ENCODE measurements at places on chromosomes 2 and 18. TPM values are rescaled to one million over a fixed set of nuclear protein-coding genes. Genes with fewer than 3 reads are reported as not detected.
A peak's percentile ranks its signal among the peaks of the same experiment; 100 is the strongest.

THUMPD2 gene
- 19.9 TPM for total RNA-seq

RNF152 gene
- 4.2 TPM for total RNA-seq

KHK gene
- total RNA-seq, result 2.3 TPM

RND3 gene
- 8.6 TPM for total RNA-seq

GRCh38 chr2:234632527-234633391 is 135.9 kb upstream of the ARL4C start:
- no peak for DNase-seq

DNA sequence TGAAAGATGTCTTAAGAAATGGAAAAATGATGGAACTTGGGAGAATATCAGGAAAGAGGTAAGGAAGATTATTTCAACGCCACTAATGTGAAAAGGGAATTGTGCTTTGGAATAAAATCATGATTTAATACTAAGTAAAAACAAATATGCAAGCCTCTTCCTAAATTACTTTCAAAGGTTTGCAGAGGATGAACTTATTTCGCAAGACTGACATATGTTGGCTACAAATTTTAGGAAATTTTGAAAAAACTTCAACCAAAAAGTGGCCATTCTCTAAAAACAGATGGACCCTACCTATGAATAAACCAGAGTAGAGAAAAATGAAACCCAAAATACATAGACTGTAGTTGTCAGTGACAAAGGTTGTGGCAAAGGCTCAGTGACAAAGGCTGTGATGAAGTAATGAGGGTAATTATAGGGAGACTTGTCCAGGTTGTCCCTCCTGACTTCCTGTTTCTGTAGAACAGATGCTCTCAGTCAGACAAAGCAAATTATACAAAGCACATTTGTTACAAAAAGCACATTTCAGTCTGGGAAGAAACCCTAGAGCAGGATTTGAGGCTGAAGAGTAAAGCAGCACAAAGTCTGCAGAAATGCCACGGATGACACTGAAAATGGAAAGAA is 39.5 kb downstream of the SFT2D3 start:
- DNase-seq, result no peak

GRCh38 chr2:157887946-157888345 is 11.8 kb upstream of the ACVR1 start:
- DNase-seq, result no peak

DNA sequence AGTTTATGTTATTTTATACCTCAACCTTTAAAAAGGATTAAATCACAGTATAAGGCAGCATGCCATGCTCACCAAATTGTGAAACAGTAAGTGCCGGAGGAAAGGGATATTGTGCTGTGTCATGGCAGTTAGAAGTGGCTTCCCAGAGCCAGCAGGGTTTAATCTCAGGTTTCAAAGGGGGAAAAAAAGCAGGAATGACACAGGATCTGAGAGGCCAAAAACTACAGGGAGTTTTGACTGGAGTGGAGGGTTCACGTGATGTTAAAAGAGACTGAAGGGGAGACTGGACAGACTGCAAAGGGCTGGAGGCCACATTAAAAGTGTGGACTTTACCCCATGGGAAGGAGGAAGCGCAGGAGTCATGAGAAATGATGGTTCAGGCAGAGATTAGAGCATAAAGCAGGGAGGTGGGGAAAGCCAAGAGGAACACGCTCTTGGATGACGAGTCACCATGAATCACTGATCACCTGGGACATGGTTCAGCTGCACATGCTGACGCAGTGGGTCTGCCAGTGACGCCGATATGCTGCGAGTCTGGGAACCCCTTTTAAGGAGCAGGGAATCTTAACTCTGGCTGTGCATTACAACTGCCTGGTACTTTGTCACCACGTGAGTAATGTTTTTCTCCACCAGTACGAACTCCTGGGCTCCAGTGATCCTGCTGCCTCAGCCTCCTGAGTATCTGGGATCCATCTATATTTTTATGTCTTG is 6.1 kb downstream of the CHMP1B start:
- DNase-seq, result peak; percentile 23

DNA sequence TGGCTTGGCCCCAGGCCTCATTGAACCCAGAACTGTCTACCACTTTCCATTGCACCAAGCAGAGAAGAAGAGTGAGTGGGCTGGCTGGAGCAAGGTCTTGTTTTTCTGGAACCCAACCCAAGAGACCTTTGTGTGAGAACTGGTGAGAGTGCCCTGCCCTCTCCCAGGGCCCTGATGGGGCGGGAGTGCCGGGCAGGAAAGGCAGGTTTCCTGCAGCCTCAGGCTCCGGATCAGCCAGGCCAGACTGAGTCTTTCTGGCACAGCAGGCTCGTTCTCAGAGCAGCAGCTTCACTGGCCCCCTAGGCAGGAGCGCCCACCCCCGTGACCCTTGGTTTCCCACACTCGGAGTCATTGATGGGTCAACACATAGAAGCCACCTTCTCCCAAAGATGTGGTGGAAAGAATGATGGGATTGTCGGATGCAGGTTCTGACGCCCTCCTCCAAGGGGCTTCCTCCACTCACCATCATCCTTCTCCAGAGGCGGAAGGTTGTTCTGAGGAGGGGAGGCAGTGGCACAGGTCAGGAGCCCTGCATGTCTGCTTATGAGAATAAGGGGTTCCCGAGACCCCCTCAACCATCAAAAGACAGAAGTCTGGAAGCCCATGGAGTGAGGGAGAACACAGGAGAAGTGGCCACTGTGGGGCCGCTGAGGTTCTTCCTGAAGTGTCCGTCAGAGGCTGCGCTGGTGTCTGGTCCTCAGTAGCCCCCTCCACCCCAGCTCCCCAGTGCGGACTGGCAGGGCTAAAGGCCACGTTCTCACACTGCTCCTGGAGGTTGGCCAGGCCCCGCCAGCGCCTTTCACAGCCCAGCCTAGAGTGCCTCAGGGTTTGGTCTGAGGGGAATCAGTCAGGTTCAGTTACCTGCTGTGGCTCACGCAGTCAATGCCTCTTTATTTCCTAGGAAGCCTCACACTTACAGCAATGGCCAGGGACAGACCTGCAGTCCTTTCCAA is 62.8 kb upstream of the LAPTM4A start:
- no peak for DNase-seq

DNA sequence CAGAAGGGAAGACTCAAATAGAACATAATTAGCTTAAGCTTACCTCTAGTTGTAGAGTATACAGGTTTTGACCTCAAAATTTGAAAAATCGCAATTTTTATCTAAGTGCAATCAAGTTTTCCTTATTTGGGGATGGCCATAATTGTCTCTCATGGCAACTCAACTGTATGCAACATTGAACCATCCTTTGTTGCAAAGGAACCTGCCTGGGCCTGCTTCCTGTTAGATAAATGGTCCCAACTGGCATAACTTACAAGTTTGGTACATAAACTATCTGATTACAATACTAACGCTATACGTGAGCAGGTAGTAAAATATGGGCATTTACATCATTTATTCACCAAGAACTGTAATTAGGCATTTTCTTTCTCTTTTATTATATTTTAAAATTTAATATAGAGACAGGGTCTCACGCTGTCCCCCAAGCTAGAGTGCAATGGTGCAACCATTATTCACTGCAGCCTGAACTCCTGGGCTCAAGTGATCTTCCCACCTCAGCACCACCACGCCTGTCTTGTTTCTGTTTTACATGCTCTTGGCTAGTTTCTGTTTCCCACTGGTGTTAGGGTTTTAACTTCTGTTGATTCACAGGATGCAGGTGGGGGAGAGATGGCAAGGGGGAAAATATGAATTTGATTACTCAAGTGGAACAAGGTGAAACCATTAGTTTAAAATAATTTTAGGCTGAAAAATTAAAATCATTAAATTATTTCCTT is 55.3 kb upstream of the B3GNT2 start:
- no peak for DNase-seq

- no peak for DNase-seq
Observed at GRCh38 chr2:132615329-132616085, 54.5 kb downstream of the LYPD1 start.

GRCh38 chr2:68309426-68309825 is 10.3 kb downstream of the CNRIP1 start:
- no peak for DNase-seq

- no peak for DNase-seq
Observed at GRCh38 chr2:46074501-46074900, 222.7 kb upstream of the EPAS1 start.

DNA sequence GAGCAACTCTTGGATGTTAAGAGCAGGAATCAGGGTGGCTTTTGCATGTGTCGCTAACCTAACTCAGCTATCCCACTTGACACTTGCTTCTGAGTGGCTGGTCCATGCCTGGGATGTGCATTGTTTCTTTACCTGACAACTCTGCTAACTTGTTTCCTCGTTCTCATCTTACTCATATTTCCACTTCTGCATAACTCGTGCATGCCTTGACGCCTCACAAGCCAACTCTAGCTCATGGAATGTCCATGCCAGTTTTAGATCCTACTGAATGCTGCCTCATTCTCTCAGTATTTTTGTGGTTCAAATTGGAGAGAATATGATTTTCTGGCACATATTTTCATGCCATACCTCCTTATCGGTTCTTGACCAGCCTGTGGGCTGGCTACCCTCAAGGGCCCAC is 52.5 kb downstream of the CDCA7 start:
- no peak for DNase-seq

DNA sequence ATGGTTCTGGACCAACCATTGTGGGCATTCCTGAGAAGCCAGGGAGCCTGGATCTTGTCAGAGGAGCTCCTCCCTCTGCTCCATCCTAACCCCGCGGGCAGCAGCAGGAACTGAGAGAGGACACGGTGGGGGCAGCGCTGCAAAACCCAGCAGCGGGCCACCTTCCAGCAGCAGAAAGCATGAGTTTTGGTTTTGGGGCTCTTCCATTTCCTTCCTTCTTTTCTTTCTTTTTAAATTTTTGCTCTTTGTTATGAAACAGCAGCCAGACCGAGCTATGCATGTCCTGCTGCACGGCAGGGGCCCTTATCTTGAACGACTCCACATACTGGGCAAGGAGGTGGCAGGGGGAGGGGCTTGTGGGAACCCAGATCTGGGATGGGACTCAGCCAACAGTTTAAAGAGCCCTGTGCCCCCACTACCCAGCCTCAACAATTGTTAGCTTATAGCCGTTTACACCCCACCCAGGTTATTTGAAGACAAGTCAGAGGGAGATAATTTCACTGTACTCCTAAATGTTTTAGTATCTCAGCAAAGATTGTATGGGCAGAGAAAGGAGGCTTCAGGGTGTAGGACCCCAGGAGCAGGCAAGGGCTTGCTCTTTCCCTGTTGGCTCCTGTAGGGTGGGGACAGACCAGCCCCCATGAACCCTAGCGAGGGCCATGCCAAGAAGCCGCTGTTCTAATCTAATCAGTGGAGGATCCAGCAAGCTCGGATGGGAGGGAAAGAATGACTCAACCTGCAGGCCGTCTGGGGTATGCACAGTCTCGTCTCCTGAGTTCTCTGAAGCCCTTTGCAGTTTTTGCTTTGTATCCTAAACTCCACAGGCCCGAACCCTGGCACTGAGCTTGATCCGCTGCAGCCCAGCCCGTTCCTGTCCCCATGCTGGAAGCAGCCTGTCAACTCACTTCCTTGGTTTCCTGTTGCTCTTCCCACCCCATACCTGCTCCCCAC is 75.3 kb downstream of the LRRFIP1 start:
- DNase-seq, result peak; percentile 80

DNA sequence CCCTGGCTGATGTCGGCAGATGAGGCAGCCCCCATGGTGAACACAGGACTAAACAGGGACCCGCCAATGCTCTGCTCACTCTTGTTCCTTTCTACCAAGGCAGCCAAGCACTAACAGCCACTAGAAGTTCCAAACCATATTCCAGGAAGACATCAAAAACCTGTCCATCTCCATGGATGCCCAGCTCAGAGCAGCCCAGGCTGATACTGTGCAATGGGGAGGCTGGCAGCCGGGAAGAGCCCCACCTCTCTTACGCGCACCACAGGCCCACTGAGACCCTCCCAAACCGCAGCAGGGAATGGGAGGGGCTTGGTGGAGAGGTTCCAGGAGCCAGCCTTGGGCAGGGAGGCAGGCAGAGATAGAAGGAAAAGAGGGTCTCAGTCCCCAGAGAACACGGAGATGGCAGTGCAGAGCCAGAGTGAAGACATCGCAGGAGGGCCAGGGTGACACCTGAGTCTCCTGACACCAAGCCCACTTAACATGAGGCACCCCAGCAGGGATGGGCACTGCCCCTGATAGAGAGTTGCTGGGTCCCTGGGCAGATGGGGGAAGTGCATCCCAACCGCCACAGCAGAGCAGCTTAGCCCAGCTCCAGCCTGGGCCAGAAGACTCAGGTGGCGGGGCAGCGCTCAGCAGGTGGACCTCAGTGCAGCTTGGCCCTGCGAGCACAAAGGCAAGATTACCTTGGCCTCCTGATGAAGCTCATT is 3.4 kb downstream of the HS6ST1 start:
- DNase-seq, result no peak

GRCh38 chr2:234412726-234413125 is 84.2 kb downstream of the ARL4C start:
- no peak for DNase-seq

DNA sequence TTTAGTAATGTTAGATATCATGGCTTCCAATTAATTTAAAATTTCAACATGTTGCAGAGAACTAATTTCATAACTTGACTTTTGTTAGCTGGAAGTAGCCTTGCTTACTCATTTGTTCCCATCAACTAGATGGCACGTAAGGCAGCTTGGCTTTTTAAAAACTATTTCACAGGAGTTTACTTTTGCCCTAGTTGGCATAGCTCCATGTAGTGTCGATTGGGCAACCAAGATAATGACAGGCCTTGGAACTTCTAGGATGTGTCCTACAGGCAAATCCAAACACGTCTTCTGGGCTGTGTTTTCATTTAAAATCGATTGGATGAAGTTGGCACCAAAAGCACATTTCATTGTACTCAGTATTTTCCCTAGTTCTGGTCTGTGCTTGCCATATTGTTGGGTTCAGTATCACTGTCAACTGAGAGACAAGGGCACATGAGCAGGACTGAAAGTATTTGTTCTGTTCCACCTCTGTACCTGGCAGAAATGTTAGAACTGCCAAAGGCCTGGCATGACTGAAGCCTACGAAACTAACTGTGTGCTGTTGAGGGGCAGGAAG is 29.4 kb downstream of the HADHB start:
- peak; percentile 42 for DNase-seq

DNA sequence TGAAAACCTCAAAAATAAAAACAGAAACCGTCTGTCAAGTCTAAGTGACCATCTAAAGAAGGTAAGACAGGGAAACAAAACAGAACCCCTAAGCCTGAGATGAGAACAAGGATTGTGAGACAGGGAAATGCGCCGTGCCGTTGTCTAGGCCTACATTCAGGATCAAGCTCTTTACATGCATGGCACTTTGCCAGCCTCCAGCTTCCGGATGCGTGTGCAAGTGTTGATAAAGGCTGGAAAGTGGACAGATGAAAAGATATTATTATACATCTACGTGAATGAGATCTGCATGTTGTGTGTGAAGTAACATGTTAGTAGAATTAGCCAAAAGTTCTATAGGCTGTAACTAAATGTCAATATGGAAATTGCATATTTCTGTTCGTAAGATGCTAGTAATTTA is 28.6 kb upstream of the TMEM87B start:
- DNase-seq, result no peak

GRCh38 chr18:50679056-50679455 is 119.2 kb downstream of the MAPK4 start:
- no peak for DNase-seq
